Stimulated activated CD8-positive, alpha-beta memory T cell treated with anti-CD3 and anti-CD28 coated beads, Interleukin-12 subunit alpha, Interleukin-12 subunit beta, amount 100 ng/mL, for 1 hour (primary cell): ENCODE measurements at places on chromosomes 12 and 14.

DNA sequence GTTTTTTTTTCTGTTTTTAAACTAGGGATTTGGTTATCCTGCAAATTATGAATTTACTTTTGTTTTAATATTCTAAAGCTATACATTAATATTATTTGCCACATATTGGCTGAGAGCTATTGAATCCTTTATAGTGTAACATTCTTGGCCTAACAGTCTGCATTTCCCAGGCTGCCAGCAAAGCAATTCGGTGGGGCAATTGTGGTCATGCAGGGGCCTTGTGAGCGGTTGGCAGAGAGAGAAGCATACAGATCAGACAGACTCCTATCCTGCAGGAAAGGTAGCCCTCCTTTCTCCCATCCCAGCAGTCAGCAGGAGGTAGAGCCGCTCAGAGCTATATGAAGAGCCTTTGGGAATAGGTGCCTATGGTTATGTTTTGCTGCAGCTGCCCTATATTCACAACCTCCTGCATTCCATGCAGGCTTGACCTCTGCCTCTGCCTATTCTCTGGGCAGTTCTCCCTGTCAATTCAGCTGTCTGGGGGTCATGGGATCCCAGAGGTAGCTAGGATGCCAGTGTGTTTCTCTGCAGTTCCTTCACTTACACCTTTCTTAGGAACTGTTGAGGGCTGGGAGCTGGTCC is 144.7 kb downstream of the GPHN start:
- DNase-seq, result no peak

DNA sequence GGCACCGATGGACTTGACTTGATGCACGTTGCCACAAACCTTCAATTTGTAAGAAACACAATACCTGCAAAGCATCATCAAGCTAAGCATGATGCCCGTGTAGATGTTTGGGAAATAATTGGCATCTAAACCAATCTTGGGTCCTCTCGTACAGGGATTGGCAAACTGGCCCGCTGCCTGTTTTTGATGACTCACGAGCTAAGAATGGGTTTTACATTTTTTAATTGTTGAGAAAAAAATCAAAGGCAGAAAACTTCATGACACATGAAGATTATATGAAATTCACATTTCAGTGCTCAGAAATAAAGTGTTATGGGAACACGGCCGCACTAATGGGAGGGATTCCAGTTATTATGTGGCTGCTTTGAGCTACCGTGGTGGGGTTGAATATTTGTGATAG is 10.9 kb downstream of the MTA1 start:
- no peak for DNase-seq

DNA sequence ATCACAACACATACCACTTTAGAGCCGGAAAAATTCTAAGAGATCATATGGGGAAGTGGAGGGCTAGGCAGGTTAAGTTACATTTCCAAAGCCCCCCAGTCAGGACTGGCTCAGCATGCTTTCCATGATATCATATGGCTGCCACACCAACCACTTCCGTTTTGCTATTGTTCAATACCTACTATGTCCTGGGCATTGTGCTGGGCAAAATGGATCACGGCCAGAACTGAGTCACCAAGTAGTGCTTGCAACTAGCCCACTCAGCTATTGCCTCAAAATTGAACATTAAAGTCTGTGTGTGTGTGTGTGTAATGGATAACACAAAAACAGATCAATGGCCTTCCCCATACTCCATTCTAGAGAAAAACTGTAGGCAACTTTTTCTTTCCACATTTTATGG is 22.7 kb downstream of the WIF1 start:
- DNase-seq, result no peak

- DNase-seq, result no peak
Measured at GRCh38 chr12:91460469-91460868, 277.9 kb upstream of the DCN start.

GRCh38 chr12:72261885-72262284 is 10.3 kb upstream of the TRHDE start:
- DNase-seq, result no peak

DNA sequence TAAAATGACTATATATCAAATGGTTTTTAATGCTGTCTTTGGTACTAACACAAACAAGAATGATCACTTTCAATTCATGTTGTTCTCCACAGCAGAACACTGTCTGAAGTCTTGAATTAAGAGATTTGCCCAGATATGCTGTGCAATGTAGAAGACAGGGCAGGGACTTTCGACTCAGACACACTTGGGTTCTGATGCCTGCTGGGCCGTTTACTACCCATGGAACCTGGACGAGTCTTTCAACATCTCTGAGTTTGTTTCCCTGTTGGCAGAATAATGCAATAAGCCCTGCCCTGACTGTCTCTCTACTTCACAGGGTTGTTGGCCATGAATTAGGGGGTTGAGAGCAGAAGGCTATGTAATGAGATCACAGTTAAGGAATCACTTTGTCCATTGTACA is 162.6 kb upstream of the TMPO start:
- DNase-seq, result no peak

DNA sequence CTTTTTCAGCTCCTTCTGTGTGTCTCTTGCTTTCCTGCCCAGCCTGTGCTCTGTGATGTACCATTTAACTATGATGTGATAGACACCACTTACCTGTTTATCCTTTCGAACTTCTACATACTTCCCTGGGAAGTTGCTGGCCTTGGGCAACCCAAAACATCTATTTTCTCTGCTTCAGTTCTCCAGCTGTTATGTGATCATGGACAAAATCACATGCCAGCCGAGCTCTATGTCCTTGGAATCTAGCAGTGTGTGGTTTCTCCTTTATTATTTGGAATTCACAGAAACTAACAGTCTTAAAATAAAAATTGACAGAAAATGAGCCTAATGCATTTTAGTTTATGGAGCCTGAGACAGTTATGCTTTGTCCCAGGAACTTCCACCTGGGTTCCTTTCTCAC is 22.9 kb downstream of the BMAL2 start:
- DNase-seq, result no peak

DNA sequence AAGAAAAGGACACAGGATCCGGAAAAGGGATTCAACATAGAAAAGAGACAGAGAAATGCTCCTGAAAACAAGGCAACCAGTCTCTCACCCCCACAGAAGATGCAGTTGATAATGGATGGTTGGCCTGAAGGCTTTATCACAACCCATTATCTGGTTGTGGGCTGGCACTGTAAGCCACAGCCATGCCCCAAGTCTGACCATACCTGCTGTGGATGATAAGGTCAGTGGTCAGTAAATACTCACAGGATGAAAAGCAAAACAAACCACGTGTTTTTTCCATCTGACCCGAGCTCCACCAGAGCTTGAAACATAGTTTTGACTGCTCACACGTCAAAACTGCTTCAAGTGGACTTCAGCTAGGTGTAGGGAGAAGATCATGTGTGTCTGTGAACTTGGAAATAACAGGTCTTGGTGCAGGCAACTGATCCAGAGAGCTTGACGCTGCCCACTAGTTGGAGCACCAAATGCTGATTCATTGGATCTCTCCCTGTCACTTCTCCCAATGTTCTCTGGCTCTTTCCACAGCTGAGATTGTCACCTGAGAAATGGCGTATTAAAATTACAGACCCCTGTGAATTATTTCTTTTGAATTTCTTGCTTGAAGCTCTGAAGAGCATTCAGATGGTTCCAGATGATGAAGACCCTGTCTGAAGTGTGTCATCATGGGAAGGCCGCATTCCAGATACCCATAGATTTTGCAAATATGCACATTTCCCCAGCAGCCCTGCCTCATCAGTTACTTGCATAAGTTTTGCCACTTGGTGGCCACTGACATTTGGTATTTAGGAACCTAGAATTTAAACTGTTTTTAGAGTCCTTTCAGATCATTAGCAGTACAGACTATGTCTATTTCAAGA is 8.5 kb downstream of the TMEM233 start:
- DNase-seq, result no peak

DNA sequence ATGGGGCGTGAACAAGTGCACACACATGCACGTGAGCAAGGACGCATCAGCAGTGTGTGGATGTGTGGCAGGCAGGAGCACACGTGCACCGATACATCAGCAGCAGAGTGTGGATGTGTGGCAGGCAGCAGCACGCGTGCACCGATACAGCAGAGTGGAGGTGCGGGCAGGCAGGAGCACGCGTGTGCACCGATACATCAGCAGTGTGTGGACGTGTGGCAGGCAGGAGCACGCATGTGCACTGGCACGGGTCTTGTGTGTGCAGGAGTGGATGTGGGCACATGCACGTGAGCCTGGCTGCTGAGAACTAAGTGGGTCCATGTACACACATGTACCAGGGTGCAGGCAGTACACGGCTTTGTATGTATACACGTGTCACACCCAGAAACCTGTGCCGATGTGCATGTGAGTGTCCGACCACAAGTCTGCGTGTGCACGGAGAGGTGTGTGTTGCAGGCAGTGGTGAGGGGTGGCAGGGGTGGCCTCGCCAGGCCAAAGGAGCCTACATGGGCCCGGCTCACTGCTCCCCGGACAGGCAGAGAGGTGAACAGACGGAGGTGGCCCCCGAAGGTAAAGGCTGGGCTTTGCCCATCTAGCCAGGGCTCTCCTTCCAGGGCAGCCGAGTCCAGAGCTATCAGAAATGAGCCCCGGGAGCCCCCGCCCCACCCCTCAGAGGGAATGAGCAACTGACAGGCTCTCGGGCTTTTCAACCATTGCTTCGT is 53.9 kb downstream of the RFLNA start:
- DNase-seq, result no peak

DNA sequence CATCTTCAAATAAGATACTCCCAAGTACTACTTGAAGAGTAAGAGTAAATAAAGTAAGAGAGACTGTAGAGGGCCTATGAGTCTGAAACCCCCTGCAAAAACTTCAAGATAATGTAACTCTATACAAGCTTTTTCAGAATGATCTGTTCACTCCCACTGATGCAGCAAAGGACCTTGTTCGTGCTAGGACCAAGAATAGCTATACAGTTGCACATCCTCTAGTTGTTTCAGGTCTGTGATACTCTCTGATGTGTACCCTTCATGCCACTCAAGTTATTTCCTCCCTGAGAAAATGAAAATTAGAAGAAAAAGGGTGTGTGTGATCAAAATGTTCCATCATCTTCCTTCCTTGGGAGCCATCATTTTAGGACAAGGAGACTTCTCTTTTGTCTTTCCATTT is 204.4 kb downstream of the ALX1 start:
- no peak for DNase-seq

DNA sequence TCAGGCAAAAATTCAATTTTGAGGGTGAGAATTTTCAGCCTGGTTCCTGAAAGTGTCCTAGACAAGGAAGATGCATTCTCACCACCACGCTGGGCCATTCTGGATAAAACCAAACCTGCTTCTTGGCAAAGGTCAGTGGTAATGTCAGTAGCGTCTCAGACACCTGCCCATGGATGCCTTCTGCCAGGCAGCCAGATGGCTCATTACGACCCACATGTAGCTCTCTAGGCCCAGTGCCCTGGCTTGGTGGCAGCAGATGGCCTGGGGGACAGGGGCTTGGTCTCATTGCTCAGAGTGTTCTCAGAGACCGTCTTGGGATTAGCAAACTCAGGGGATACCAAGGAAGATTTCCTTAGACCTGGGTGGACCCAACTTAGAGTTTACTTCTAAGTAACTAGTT is 105.1 kb downstream of the ARF6 start:
- no peak for DNase-seq

DNA sequence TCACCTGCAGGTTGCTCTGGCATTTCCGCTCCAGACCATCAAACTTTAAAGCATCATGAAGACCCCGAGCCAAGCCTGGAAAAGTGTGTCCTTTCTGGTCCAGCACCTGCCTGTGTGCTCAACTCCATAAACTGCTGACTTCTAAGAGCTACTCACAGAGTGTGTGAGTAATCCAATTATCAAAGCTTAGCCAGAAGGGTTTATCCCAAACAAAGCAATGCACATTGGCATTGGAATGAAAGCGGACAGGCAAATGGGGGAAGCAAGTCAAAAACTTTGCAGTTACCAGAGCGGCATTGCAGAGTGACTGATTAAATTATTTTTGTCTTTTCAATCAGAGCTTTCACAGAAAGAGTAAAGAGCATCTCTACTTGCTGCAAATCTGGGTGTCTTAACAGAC is 1262.4 kb upstream of the SEL1L start:
- DNase-seq, result no peak

DNA sequence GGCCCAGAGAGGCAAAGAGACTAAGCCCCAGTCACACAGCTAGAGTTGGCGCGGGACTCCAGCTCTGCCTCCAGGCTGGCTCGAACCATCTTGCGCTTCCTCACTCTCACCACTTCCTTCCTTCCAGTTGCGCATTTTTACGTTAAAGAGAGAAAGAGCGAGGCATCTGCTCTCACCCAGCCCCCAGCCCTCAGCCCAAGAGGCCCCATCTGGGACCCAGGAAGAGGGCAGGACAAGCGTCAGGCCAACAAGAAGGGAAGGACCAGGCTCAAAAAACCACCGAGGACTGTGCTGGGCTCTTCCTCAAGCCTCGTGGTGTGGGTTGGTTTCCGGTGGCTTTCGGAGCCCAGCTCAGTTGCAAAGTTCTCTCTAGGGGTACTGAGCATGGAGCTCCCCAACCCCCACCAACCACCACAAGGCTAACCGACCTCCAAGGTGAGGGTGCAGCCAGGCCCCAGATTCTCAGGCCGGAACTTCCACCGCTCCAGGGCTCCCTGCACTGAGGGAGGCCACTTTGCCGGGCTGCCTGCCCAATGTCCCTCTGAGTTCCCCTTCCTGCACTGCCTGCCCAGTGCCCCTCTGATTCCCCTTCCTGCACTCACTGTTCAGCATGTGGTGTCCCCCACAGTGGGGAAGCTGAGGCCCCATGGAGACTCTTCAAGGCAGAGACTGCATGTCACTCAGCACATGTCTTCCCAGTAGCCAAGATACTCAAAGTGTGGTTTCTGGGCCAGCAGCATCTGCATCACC is 35.9 kb downstream of the TESC start:
- no peak for DNase-seq

DNA sequence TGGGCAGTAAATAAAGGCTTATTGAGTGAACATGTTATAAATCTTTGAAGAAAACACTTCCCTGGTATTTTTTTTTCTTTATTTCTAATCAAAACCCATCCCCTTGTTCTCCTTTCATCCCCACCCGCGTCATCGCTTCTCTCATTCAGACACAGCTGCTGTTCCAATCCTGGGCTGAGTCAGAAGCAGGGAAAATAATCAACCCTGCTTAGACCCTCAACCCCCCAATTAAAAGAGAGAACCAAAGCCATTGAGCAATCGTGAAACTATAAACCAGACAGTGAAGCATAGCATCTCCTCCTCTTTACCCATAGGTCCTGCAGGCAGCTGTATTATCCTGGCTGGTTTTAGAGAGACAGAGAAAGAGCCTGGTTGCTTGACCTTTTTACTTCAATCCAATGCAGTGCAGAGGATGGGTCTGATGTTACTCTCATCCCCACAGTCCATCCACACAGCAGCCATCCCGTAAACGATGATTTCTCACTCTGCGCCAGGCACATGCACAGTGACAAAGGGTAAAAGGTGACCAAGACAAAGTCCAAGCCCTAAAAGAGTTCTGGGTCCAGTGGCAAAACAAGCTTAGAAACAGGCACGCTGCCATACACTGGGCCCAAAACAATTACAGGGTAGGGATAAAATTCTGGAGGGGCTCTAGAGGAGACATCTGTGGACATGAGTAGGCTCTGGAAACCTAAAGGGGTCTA is 238.3 kb downstream of the GALC start:
- no peak for DNase-seq

- no peak for DNase-seq
Measured at GRCh38 chr14:79037593-79037992, 867.4 kb downstream of the NRXN3 start.
